ENCODE measurements at places on chromosomes 16 and 17.

- no peak for ATAC-seq
Observed at GRCh38 chr16:17939122-17939536, 397.4 kb downstream of the NPIPA8 start.

- ATAC-seq = no peak
Observed at GRCh38 chr17:61412860-61413660, 13.4 kb downstream of the TBX2 start.

DNA sequence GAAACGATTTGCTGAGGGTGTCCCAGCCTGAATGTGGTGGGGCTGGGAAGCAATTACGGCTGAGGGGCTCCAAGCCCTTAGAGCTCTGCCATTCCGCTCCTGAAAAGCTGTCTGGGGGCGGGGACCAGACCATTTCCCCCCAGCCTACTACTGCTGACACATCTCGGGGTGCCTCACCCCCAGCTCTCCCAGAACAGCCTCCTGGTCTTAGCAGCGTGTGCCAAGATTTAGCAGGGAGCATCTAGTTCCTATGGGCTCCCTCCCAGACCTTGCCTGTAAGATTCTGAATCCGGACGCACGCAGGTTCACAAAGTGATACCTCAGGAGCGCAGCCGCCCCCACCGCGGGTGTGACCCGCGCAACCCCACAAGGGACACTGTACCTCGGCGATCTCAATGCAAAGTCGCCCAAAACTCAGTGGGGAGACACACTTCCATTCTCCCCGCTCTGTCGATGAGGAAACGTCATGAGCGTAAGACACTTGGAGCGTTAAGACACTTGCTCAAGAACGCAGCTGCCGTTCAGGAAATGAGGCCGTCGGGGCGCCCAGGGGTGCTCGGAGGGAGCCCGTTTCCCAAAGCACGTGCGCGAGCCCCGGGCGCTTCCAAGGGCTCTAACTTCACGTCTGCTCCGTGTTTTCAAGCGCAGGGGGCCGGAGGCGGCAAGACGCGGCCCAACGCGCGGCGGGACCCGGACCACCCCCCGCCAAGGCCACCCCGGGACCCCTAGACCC is 629 bp downstream of the GEMIN4 start:
- ATAC-seq = peak; percentile 51

- ATAC-seq = no peak
Observed at GRCh38 chr17:41618341-41619035, 5.9 kb downstream of the KRT17 start.

DNA sequence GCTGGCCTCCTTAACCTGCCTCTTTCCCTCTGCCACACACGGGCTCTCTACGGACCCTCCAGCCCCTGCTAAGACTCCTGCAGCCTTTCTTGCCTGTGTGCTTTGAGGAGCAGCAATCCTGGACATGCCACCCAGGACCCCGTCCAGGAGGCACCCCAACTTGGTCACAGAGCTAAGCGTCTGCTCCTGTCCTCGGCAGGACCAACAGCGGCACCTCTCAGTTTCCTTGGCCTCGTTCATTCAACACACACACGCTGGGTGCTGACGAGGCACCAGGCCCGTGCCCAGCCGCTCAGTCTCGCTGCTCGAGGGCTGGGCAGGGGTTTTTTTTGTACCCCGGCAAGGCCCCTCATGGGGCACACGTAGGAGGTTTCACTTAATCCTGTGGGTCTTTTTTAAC is 15.2 kb downstream of the RPH3AL start:
- no peak for ATAC-seq

DNA sequence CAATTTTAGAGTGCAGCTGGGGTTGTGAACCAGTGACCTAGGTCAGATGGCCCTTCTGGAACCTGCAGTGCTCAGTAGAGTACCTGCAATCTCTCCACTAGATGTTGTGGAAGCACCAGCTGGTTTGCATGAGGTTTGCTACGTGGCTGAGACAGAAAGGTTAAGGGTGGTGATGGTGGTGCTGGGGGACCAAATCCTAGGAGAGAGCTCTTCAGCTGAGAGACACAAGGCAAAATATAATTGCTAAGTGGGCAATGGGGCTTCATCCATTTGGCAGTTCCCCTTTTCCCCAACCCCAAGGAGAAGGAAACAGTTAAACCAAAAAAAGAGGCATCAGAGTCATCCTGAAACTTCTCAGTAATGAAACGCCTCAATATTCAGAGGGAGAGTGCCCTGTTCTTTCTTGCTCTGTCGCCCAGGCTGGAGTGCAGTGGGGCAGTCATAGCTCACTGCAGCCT is 13.9 kb downstream of the ITPRIPL2 start:
- no peak for ATAC-seq

DNA sequence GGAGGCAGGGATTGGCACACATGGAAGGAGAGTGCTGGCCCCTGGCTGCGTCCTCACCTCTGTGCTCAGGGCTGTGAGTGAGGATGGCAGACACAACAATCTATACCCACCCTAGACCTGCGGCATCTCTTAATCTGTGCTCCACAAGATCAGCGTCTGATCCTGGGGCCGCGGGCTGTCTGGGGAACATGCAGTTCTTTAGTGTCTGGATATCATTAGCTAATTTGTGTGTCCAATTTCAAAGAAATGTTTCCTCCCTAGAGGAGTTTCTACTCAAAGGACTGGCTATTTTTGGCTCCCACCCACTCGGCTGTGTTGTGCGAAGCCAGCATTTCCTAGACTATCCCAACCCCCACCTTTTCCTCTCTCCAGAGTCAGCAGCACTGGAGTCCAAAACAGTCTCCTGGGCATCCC is 93.8 kb downstream of the GRIN2A start:
- ATAC-seq = no peak

DNA sequence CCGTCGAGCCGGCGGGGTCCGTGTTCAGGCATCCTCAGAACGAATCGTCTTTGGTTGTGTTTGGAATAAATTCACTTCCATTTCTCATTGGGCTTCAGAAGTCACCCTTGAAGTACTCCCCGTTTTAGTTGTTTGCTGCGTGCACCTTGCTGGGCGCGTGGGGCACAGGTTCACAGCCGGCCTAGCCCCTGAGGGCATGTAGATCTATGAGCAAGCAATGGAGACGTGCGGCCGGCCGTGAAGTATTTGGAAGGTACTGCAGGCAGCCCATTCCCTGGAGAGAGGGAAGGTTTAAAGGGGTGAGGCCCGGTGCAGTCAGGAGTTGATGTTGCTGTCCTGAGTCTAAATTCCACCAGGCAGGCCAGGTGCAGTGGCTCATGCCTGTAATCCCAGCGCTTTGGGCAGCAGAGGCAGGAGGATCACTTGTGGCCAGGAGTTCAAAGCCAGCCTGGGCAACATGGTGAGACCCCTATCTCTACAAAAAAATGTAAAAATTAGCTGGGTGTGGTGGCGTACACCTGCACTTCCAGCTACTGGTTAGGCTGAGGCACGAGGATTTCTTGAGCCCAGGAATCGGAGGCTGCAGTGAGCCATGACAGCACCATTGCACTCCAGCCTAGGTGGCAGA is 714 bp downstream of the ACSF3 start:
- ATAC-seq = no peak
